ENCODE measurements at places on chromosomes 3 and 15. TPM values are rescaled to one million over a fixed set of nuclear protein-coding genes. Genes with fewer than 3 reads are reported as not detected.

Gene SLC6A20
- total RNA-seq: not detected

Gene CKMT1A
- total RNA-seq: 0.66 TPM

- no peak for DNase-seq
Observed at GRCh38 chr3:29668728-29669127, 387.9 kb downstream of the RBMS3 start.

DNA sequence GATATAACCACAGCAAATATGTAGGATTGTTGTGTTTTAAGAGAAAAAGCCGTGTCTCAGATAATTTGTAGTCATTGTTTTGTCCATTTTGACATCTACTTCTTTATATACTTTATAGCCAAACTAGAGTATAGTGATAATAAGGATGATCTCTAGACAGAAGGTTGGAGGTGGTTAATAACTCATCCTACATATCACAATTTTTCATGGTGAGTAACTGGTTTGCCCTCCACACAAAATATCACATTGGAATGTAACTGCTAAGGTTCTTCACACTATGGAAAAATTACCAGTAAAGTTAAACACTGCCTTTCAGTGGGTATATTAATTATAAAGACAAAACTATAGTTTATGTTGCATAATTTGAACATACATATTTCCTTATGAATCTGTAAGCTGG is 380.7 kb downstream of the LPP start:
- no peak for DNase-seq

Gene CCR3
- not detected for total RNA-seq

All from activated CD4-positive, alpha-beta T cell treated with anti-CD3 and anti-CD28 coated beads, Interleukin-2, amount 10 ng/mL, durations not matched to agents 24 days and 14 days (primary cell).